ENCODE measurements at places on chromosomes 2 and 18.

- no peak for DNase-seq
Measured at GRCh38 chr2:224584111-224584784, 915 bp downstream of the CUL3 start.

DNA sequence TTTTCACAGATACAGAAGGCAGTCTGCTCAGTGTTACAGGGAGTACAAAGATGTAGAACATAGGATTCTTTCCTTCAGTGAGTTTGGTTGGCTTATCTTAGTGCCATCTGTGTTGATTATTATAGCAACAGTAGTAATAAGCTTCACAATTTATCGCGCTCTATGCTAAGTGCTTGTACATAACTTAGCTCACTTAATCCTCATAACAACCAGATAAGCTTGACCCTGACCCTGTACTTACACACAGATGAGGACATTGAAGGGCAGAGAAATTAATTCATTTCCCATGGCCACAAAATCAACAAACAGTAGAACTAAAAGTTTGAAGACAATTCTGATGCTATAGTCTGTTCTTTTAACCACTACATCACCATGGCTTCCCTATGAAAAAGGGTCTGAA lies 121.8 kb downstream of the SPHKAP start:
- no peak for DNase-seq

DNA sequence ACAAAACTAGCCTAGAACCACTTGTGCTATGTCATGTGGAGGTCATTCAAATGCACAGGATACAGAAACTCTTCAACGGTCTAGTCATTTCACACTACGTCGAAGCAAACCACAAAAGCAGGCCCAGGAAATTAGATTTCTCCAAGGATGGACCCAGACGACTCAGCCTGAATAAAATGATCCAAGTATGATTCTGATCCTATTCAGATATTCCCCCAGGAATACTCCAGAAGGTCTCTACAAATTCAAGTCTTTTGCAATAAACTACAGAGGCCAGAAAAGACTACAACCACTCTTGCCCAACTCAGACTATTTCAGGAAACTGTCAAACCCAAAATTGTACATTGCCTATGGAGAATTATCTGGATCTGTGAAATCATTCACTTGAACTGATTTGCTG lies 422.5 kb downstream of the METTL4 start:
- DNase-seq, result no peak

DNA sequence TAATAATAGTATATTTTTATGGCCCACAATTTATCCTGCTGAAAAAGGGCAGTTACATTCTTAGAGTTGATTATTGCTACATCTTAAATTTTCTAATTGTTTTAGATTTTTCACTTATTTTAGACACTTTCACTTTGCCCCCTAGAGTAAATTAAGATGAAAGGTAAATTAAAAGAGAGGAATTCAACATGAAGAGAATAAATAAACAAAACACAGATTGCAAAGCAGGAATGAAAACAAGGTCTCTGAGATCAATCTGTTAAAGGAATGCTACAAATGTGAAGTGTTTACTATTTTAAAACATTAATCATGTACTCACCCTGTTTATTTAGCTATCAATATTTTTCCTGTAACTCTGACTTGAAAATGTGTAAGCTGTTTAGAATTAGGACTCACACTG lies 113.5 kb upstream of the ETAA1 start:
- DNase-seq, result no peak

- no peak for DNase-seq
Measured at GRCh38 chr2:85173909-85174308, 40.7 kb downstream of the TCF7L1 start.

- no peak for DNase-seq
Measured at GRCh38 chr2:222965555-222965954, 86.4 kb upstream of the KCNE4 start.

DNA sequence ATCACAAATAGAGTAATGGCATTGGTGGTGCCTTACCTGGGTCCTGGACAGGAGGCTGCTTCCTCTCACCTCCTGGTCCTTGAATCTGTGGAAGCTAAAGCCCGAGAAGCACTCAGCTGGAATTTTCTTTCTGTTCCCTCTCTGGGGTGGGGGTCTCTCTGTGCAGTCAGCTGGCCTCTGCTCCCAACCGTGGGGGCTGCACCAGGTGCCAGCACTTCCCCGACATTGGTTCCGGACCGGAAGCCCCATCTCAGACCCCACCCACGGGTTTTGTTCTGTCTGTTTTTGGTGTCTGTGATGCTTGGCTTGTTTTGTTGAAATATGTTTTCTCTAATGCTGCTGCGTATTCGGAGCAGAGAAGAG lies 154.7 kb downstream of the TWIST2 start:
- DNase-seq, result no peak

DNA sequence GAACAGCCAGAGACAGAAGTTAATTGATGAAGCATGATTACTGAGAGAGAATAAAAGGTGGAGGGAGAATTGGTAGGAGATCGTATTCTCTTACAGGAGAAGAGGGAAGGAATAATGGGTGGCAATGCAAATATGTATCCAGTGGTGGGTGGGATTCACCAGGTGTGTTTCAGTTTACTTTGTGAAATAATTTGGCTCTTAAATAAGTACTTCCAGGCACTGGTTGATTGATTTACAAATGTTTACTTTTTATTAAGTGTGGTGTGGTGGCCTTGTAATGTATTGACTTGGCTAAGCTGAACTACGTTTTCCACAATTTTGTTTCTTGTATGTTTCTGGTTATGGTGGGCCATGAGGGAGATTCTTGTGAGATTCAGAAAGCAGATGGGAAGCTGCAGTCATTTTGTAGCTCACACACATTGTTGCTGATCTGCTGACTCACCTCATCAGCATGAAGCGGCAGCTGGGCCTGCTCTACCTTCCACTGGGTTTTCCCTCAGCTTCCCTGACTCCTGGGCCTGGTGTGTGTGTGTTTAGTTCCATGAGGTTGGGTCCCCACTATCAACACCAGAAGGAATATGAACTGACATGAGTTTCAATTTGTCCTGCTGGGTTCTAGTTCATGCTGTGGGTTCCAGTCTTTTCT lies 32.6 kb downstream of the MYL12B start:
- DNase-seq, result no peak

GRCh38 chr18:6018671-6019070 lies 123.3 kb upstream of the TMEM200C start:
- no peak for DNase-seq

DNA sequence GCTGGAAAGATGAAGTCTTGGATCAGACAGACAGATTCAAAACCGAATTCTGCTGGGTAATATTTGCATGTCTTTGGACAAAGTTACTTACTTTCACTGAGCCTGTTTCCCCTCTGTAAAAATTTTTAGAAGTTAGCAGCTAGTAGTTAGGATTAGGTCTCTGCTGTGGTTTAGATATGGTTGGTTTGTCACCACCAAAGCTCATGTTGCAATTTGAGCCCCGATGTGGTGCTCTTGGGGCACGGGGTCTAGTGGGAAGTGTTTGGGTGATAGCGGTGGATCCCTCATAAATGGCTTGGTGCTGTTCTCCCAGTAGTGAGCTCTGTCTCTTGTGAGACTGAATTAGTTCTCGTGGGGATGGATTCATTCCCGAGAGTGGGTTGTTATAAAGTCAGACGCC lies 38.9 kb upstream of the PNO1 start:
- DNase-seq, result no peak

GRCh38 chr2:11467129-11467649 lies 1.2 kb upstream of the E2F6 start:
- no peak for DNase-seq

GRCh38 chr2:48715042-48715899 lies 40.3 kb downstream of the LHCGR start:
- DNase-seq, result no peak

Data from activated CD8-positive, alpha-beta memory T cell treated with anti-CD3 and anti-CD28 coated beads for 1 hour (primary cell).